ENCODE measurements at places on chromosomes 3 and 15.

DNA sequence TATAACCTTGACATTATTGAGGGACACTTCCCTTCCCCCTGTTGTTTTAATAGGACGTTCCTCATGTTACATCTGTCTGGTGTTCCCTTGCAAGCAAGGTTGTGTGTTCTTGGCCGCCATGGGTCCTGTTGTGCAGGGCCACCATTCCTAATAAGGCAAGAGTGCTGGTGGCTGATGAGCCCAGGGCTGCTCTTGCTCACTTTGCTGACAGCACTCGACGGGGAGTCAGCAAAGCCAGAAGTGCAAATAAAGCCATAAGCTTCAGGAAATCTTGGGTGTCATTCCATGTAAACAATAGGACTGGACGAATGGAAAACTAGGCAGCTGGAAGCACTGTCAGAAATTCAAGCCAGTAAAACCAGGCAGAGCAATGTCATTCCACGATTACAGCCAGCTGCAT lies 75.8 kb downstream of the SQOR start:
- no peak for DNase-seq

GRCh38 chr3:183260167-183260904 lies 7.3 kb downstream of the B3GNT5 start:
- DNase-seq, result no peak

- no peak for DNase-seq
Measured at GRCh38 chr3:156741935-156742334, 67.5 kb downstream of the TIPARP start.

DNA sequence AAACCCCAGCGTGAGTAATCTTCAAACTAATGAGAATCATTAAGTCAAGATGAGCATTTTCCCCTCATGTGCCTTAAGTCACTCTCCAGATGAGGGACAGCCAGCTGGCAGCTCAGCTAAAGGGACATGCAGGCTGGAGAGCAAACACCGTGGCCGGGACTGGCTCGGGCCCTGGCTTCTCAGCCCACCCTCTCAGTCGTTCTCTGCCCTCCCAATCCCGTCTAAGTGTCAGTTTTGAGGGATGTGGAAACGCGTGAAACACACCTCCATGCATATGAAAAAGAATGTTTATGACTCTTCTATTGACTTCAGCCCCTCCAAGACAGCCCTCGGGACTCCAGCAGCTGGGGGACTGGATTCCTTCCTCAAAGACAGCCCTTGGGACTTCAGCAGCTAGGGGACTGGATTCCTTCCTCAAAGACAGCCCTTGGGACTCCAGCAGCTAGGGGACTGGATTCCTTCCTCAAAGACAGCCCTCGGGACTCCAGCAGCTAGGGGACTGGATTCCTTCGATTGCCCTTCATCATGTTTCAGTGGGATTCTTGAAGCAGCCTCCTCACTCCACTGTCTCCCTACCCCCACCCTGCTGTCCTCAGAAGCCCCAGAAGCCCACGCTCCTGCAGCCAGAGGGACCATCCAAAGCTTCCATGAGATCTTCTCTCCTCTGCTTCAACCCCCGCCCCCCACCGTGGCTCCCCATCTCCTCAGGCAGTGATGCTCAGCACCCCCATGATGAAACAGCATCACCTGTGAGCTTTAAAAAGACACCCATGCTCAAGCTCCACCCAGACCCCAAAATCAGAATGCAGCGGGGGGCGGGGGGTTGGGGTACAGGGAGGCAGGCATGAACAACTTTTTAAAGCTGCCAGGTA lies 228.9 kb downstream of the XXYLT1 start:
- DNase-seq, result no peak

DNA sequence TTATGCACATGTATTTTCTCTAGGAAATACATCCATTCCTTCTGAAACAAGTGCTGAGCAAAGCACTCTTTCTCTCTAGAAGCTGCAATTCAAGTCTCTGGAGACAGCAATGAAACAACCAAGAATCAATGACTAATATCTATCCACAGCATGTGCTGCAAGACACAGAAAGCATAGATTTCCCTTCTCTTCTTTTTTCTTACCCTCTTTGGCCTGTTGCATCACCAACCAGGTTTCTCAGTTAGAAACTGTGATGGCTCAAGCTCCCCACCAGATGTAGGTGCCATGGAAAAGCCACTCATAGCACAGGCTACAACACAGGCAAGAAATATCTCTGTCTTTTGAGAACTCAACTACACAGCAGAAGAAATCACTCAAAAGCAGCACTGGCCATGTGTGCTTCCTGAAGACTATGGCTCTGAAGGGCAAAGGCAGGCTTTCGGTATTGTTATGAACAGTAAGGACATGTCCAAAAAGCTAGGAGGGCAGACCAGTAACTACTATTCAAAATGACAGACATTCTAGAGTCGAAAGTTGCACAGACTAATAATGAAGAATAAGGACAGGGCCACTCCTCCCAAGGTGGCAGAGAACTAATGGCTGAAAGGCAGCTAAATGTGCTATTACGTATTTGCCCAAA lies 15.5 kb downstream of the ZDHHC3 start:
- no peak for DNase-seq

- DNase-seq, result no peak
Measured at GRCh38 chr3:152199102-152199840, 69.5 kb upstream of the MBNL1 start.

- DNase-seq, result no peak
Measured at GRCh38 chr3:189726277-189726676, 95.1 kb downstream of the TP63 start.

GRCh38 chr3:57939775-57940174 lies 68.4 kb upstream of the FLNB start:
- DNase-seq, result no peak

GRCh38 chr15:90529371-90530249 lies at the start of gene CRTC3:
Gene CRTC3 (plus strand): TSS chr15:90529923. CDS start chr15:90530072, 149 bp downstream.
- no peak for DNase-seq

- no peak for DNase-seq
Measured at GRCh38 chr15:99095626-99096025, 9.3 kb upstream of the SYNM start.

- DNase-seq, result no peak
Measured at GRCh38 chr15:38899300-38899699, 334.7 kb upstream of the RASGRP1 start.

DNA sequence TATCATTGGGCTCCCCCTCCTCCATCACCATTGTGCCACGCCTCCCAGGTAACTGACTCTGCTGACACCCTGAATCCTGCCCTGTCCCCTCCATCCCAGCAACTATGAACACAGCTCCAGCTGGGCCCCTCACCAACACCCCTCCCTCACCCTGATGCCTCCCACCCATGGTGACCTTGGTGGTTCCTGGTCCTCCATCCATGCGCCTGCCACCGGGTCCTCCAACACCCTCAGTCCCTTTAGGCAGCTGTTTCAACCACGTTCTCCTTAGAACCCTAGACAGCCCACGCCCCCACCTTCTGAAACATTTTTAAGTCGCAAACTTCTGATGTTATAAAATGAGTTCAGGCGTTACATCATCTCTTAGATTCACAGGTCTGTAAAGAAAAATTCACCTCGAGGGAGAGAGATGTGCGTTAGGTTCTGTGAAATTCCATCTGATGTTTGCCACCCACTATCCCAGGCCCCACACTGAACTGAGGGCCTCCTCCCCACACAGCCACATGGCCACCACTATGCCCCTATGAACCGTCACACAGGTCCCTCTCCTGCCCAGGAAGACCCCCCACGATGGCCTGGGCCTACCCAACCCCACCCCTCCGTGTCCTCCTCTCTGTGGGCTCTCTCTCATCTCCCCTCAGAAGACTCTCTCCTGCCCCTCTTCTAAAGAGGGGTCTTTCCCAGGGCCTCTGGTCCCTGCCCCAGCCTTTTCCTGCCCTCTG lies 29.8 kb downstream of the PCSK6 start:
- no peak for DNase-seq

GRCh38 chr3:169886671-169887070 lies 16.9 kb upstream of the LRRC31 start:
- DNase-seq, result no peak

- no peak for DNase-seq
Measured at GRCh38 chr3:27746838-27747237, 24.7 kb upstream of the EOMES start.

Measured in NCI-H1930 (cell line).